A549 treated with Hydrocortisone at 1 μM for 4 hours (cell line): ENCODE measurements at places on chromosomes 7 and 10. TPM values are rescaled to one million over a fixed set of nuclear protein-coding genes. Genes with fewer than 3 reads are reported as not detected.

Gene PLXDC2
- 0.05 TPM in 2 of 5 replicates, not detected in the others for total RNA-seq

Gene GJD4
- total RNA-seq = not detected in 5 replicates

Gene FEZF1
- total RNA-seq = not detected in 5 replicates

Gene SMO
- total RNA-seq = 11.4 to 14.9 TPM (median 14.3 TPM) in 5 replicates

Gene BMI1
- 29.8 to 40.6 TPM (median 36.0 TPM) in 5 replicates for total RNA-seq

Gene AVL9
- 20.6 to 29.5 TPM (median 27.3 TPM) in 5 replicates for total RNA-seq

Gene ZNF239
- total RNA-seq = 1.7 to 2.7 TPM (median 2.4 TPM) in 5 replicates

Gene ZC3HAV1L
- 3.1 to 8.6 TPM (median 6.5 TPM) in 5 replicates for total RNA-seq

Gene SAMD9L
- total RNA-seq = 0.37 to 0.77 TPM (median 0.41 TPM) in 5 replicates

Gene ELFN1
- total RNA-seq = 0.28 to 0.43 TPM (median 0.37 TPM) in 5 replicates

Gene CYP2C19
- not detected in 5 replicates for total RNA-seq

Gene CPA4
- 3.1 to 8.4 TPM (median 4.1 TPM) in 5 replicates for total RNA-seq
